ENCODE measurements at places on chromosomes 7 and 10.

DNA sequence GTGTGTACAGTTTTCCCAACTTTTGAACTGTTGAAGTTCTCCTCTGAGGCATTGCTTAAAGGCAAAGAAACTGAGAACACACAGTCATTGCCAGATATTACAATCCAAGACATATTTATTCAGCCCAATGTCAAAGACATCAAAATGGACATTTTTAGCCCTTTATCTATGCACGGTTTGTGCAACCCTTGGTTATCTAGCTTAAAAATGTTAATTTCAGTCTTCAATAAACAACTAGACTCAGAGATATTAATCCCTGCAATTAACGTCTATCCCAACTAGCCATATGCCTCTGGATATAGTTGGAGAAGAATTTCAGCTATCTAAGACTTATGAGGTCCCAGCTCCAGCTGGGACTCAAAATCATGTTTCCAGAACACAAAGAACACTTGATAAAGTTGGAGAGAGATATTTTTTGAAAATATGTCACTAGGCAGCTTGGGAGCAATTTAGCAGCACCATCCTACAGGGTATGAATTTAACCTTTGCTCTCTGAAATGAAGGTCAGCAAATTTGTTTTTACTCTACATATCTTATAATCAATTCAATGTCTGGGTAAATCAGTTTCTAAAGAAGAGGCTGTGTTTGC lies 357.0 kb downstream of the RNLS start:
- no peak for DNase-seq

GRCh38 chr7:33217595-33217994 lies 88.2 kb downstream of the BBS9 start:
- DNase-seq, result no peak

GRCh38 chr10:126331101-126331500 lies 57.2 kb downstream of the ADAM12 start:
- no peak for DNase-seq

DNA sequence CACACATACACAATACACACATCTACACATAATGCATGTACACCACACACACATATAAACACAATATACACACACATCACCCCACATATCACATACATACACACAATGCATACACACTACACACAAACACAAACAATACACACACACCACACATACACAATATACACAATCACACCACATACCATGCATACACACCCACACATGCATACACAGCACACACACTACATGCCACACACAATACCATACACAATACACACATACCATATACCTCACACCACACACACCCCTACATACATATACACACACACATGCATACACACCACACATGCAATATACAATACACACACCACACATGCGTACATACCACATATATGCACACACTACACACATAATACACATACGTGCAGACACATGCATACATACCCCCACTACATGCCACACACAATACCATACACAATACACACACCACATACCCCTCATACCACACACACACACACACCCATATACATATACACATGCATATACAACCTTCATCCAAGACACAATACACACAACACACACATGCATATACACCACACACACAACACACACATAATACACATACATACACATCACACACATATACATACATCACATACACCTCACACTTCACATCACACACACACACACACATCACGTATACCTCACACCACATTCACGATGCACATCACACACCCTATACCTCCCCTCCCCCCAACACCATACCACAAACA lies 34.0 kb downstream of the PSMC2 start:
- DNase-seq, result no peak

DNA sequence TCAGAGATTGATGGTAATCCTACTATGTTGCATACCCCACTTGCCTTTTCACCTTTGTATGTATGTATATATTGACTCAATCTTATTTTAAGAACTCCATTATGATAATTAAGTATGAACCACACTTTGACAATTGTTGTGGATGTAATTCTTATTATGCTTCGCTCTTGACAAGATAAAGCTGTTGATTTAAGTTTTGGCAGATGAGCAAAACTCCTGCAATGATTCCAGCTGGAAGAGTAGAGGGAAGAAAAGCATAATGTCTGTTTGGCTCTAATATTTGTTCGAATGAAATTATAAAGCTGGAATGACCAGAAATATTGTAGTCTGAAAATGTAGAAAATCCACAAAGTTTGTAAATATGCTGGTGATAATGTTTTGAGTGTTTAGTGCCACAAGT lies 83.8 kb upstream of the AKR1E2 start:
- no peak for DNase-seq

GRCh38 chr10:69449841-69450240 lies 1.4 kb upstream of the TSPAN15 start:
- DNase-seq, result no peak

GRCh38 chr7:20411372-20411771 lies 80.7 kb downstream of the ITGB8 start:
- no peak for DNase-seq

DNA sequence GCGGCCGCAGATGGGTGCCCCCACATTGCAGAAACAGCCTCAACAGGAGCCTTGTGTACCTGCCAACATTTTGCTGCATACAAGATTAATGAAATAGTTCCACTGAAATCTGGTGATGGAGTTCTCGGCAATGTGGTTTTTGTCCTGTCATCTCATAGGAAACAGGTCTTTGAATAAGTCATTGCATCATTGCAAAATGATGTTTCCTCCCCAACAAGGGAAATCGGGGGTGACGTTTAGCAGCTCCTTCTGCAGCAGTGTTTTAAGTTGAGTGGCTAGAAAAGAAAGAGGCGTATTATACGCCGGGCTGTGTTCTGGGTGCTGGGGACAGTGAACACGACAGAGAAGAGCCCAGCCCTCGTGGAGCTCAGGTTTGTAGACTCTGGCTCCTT lies 177.0 kb downstream of the PRKAG2 start:
- DNase-seq, result no peak

DNA sequence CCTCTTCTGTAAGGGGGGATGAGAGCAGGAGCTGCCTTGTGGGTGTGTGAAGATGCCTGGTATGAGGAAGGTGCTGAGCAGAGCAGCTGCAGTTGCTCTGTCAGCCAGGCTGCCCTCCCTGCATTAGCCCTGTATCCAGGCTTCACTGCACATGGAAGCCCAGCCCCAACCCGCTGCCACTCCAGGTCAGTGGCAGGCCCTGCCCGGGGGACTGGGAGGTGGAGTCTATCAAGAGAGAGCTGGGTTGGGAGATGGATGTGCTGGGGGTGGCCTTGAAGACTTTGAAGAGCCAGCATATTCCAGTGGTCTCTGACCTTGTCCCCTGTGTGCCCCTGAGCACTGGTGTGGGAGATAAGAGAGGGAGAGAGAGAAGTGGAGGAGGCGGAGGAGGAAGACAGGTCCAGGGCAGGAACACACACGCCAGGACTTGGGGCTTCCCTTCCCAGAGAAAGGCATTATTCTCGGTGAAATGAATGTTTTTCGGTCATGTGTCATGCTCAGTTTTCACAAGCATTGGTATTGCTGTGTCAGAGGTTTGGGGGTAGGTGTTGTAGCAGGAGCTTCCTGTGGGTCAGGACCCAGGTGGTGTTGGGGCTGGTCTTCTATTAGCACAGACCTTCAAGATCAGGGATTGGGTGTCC lies 2.6 kb downstream of the PPIF start:
- DNase-seq, result no peak

- DNase-seq, result no peak
These were observed 57.2 kb upstream of the ECHDC3 start for GRCh38 chr10:11684717-11685645.

GRCh38 chr7:95397381-95397780 lies 1.2 kb upstream of the PON3 start:
- DNase-seq, result no peak

DNA sequence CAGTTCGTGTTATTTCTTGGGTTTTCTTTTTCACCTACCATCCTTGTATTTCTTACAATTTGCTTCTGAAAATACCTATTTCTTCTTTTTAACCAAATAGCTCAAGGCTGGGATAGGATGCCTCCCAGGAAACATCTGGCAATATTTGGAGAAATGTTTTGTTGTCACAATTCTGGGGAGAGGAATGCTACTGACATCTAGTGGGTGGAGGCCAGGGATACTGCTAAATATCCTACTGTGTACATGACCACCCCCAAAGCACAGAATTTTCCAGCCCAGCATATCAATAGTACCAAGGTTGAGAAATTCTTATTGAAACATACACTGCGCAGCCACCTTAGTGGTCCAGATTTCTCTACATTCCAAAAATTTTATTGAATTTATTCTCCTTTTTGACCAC lies 55.5 kb downstream of the CNTNAP2 start:
- DNase-seq, result no peak

DNA sequence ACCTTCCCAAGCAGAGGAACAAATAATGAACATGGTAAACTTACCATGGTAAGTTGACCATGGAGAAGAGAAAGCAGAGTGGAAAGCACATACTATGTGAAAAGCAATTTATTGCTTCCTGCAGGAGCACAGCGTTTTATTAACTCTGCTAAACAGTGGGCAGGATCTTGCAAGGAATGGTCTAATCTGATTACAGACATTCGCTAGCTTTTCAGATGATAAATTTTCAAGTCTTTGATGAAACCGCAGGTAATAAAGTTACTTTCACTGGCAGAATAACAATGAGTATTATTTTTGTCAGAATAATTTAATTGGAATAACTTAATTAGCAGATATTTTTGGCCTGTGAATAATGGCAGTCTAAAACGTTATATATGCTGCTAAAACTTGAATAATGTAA lies 89.6 kb upstream of the HGF start:
- no peak for DNase-seq

DNA sequence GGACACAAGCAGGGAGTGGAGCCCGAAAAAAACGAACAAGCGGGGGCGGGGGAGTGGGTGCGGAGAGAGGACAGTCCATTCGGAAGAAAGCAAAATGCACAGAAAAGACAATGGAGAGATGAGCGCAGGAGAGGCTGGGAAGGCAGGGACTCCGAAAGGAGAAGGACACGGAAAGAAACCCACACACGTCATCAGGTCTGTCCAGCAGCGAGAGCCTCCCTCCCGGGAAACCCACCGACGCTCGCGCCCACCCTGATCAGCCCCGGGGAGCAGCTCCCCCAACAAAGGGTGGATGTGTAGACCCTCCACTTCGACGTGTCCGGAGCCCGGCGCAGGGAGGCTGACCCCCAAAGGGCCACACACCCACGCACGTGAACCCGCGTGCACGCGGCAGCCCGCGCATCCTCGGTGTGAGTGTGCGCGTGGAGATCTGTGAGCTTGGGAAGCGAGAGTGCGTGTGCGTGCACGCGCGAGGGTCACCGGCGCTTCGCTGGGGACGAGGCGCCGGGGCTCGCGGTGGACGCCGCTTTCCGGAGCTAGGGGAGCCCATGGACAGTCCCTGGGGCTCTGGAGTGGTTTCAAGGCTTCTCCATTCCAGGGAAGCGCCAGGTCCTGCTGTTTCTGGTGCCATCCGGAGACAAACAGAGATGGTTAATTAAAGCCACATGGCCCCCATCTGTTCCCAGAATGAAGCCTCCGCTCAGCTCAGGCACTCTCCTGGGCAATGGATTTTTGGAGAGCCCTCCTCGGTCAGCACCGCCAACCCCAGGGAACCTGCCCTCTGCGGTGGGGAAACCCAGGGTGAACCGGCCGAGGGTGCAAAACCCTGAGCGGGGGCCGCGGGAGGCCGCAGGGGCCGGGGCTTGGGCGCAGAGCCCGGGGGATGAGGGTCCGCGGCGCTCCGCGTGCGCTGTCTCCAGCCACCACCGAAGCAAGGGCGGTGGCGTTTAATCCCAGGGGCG lies 916 bp downstream of the LAMB1 start:
- no peak for DNase-seq

DNA sequence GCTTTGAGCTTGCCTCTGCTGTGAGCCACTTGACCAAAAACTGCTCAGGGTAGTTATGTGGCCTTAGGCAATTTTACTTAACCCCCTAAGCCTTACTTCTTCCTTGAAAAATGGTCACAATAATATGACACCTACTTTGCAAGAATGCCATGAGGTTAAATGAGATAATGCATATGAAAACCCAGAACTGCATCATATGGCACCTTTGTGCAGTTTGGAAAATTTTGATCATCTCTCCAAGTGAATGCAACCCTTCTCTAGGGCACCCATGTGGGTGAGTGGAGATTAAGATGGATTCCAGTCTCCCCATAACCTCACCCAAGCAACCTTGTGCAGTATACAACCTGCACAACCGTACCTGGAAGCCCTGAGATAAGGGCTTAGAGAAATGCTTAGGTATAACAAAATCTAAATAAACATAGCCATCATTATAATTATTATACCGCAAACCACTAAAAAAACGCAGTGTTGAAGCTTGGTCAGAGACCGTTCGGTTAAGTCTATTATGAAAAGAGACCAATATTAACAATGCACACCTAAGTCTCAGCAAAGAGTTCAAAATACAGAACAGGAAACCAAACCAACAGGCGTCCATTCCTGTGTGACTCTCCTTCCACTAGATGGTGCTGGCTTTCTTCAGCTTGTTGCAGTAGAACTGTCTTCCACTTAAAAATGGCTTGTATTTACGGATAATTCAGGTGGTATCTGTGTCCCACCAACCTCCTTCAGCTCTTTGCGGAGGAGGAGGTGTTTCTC lies 21.0 kb upstream of the ASB15 start:
- DNase-seq, result peak; percentile 18

GRCh38 chr7:159032753-159033472 lies 111.8 kb downstream of the VIPR2 start:
- no peak for DNase-seq

- no peak for DNase-seq
These were observed 35.6 kb upstream of the PIK3CG start for GRCh38 chr7:106829496-106829895.

- DNase-seq, result no peak
These were observed 80.2 kb downstream of the ALOX5 start for GRCh38 chr10:45454262-45454661.

DNA sequence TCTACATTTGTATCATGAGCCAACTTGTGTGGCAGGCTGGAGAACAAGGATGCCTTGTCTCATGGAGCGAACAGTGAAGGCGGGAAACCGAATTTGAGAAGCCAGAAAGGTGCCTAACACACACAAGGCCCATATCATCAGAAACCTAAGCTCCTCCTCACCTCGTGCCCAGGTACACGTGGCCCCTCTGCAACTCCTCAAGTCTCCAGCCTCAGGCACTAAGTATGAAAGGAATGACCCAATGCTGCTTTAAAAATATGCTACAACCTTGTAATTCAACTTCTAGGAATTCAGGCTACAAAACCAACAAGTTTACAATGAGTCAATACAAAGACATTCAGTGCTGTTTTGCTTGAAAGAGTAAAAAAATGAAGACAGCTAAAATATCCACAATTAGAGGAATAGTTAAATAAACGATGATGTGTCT lies 95.7 kb downstream of the CDK6 start:
- no peak for DNase-seq

- DNase-seq, result no peak
These were observed 88.6 kb downstream of the XRCC2 start for GRCh38 chr7:152587366-152587765.

DNA sequence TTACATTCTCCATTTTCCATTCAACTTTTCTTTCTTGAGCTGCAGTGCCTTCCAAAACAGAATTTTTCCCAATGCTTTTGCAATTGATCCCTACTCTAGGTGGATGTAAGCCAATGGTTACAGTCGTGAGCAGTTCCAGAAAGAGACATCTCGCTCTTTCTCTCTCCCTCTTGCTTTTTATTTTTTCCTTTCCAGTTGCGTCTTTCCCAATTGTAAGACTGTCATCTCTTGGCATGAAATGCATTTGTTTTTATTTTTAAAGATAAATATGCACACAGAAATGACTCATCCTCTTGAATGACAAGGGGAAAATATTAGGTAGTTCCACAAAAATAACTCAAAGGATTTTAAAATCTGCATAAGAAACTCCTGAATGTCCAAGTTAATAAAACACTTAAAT lies 25.1 kb downstream of the GLI3 start:
- no peak for DNase-seq

GRCh38 chr7:81623251-81623855 lies 146.5 kb downstream of the HGF start:
- DNase-seq, result no peak

Data from right renal cortex interstitium (tissue), 3 donors.